ENCODE measurements at places on chromosomes 7 and 10.

GRCh38 chr10:101489355-101489754, 98.7 kb downstream of the POLL start:
- peak; percentile 27 for DNase-seq

DNA sequence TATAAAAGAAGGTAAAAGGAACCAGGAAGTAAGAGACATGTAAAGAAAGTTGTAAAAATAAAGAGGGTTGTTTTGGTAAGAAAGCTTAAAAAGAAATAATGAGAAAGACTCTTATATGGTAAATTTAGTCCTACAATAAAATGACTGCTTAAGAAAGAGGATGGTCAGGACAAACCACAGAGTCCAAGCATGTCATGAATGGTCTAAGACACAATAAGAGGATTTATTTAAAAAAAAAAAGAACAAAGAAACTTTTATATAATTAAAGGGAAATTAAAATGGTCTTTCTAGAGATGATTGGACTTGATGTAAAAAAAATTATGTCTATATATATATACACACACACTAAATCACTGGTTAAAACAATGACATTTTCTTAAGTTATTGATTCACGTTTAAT, 18.2 kb downstream of the ATAD1 start:
- DNase-seq = no peak

GRCh38 chr10:51821745-51822144, 122.3 kb upstream of the CSTF2T start:
- DNase-seq = no peak

- no peak for DNase-seq
Observed at GRCh38 chr7:110003827-110004226, 1087.1 kb upstream of the LRRN3 start.

- no peak for DNase-seq
Observed at GRCh38 chr10:31652038-31652437, 276.6 kb downstream of the ARHGAP12 start.

DNA sequence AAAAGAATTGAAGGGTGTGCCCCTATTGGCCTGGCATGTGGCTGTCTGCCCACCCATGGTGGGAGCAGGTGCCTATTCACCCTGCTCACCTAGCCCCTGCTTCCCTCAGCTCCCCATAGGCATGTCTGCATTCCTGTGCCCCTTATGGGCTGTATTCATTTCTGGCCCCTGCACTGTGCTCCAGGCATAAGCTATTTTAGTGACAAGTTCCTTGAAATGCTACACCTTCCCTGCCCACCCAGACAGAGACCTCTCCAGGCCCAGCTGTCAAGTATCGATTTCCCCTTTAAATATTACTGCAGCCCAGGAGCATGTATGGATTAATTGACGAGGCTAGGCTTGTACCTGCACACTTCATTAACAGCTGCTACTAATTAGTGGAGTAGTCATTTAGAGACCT, 235.4 kb downstream of the RPS24 start:
- DNase-seq = no peak

GRCh38 chr10:102208311-102209035, 17.6 kb upstream of the ELOVL3 start:
- no peak for DNase-seq

- peak; percentile 69 for DNase-seq
Observed at GRCh38 chr10:35420044-35420443, 83.7 kb downstream of the CCNY start.

GRCh38 chr7:6180344-6180725, 92.1 kb downstream of the CYTH3 start:
- no peak for DNase-seq

DNA sequence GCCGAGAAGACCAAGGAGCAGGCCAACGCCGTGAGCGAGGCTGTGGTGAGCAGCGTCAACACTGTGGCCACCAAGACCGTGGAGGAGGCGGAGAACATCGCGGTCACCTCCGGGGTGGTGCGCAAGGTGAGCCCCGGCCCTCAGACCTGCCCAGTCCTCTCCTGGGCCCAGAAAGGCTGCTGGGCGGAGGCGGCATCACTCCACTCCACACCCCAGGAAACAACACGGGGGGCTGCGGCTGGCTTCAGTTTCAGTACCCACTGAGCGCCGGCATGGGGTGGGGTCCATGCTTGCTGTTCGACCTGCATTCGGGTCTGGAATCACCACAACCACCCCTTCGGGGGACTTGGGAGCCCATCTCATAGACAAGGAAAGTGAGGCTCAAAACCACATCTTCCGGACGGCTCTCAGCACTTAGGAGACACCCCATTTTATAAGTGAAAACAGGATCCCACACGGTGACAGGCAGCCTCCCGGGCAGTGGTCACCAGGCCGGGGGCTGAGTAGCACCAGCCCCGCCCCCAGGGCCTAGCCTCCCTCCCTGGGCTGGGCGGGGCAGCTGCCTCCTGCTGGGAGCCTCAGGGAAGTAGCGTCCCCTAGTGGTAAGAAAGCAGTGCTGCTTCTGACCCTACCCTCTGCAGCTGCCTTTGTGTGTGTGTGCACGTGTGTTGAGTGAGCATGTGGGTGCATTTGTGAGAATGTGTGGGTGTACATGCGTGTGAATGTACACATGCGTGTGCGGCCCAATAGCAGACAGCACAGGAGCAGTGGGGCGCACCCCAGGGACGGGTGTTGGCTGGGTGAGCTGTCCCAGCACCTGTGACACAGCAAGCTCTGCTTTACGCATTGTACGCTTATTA, 1.8 kb downstream of the SNCG start:
- peak; percentile 85 for DNase-seq

- no peak for DNase-seq
Observed at GRCh38 chr10:46312953-46313352, 26.2 kb downstream of the ANTXRL start.

- DNase-seq = no peak
Observed at GRCh38 chr10:119806334-119807130, 66.1 kb downstream of the MCMBP start.

DNA sequence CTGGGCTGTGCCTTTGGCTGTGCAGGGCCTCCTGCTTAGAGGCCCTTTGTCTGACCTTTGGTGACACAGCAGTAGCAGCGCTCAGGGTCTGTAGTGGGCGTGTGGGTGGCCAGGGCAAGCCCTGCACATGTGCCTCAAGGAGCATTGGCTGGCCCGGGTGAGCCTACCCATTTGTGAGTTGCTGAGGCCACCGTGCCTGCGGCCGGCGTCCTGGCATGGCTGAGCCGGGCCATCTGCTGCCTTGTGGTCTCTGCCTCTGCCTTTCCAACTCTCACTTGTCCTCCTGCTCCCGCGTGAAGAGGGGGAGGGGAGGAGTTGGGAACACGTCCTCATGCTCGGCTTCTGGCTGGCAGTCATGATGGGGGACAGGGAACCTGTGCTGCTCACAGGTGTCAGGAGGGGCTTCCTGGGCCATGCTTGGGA, 9.2 kb upstream of the ORAI2 start:
- no peak for DNase-seq

- DNase-seq = peak; percentile 96
Observed at GRCh38 chr10:91340613-91341362, 69.4 kb upstream of the HECTD2 start.

DNA sequence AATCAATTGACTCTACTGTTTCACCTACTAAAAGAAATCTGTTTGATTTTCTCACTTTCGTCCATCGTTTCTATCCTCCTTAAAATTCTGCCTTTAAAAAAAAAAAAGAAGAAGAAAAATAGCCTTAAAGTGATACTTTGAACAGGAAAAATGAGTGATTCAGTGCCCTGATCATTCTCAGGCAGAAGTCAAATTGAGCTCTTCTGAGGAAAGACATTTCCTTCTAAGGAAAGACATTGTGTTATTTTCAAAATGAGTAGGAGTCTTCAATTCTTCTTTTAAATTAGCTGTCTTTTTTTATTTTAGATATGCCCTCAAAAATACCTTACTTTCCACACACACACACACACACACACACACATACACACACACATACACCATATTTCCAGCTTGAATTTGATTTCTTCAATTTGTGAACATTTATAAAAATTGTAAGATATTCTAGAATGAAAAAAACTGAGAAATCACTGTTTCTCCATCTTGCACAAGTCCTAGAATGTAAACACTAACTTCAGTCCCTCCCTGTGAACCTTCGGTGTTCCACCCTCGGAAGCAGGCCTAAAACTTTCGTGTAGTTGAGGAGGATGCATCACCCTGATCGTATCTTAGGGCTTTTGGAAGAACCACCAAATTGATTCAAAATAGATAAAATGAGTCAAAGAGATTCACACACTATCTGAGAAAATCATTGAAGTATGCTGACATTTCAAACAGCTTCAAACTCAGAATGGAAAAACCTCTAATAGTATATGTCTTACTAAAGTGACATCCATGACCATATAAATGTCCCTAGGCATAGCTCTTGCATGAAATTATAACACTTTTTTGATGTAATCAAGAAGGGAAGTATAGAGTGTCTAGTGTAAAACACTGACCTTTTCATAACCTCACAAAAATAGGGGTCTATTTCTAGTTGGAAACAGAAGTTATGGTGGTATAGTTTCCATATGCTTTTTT, 270.8 kb downstream of the GATA3 start:
- no peak for DNase-seq

DNA sequence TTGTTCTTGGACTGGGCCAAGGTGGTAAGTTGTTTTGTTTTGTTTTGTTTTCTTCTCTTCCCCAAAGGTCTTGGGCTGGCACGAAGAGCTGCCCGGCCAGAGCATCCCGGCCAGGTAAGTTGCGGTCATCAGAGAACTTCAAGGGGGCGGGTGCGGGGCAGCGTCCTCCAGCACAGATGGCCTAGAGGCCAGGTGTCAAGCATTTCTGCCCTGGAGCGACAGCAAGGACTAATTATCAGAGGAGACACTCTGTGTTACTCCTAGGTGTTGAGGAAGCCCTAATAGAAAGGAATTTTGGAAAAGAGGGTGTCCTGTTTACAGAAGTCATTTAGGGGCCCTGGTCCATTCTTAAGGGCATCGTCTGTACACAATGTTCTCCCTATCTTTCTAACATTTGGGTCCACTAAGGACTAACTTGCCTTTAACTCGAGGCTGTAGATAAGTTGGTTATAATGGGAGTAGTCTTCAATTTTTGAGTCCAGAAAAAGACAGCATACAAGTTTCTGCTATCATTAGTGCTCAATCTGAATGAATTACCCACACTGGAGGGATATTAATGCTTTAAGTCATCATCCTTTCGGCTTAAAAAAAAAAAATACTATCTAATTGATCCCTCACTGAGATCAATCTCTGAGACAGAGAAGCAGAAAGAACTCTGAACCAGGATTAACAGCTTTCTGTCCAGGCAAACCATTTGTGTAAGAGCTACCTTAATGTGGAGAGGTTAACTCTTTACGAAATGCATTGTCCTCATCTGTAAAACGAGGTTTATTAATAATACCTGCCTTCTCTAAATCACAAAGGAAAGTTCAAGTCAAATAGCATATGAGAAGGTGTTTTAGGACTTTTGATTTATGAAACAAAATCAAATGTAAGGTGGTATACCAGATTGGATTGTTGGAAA, 1.5 kb downstream of the ITGB8 start:
- DNase-seq = no peak

GRCh38 chr7:126052229-126052628, 1122.6 kb upstream of the POT1 start:
- DNase-seq = no peak

DNA sequence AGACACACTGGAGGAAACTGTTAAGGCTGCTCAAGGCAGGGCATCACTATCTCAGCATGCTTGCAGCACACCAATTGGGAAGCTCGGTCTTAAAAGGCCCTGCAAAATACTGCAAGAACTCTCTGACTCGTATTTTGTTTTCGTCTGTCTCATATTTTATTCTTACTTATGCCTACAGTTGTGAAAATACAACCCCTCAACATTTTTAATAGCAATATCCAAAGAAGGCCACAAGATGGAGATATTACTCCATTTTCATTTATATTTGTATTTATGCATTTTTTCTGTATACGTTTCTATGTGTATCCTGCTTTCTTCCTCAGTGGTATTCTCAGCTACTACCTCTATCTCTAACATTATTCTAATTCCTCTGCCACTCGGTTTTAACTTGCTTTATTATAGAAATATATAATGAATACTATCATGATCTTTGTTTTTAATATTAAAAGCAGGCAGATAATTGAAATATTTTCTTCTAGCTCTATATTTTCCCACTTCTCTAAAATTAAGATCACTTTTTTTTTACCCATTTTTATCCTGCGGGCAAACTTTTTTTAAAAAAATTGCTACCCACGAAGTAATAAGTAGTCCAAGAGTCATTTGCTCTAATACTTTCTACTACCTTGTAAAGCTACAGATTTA, 10.0 kb downstream of the DNAJC1 start:
- DNase-seq = peak; percentile 52

All from ELR (cell line).